SJCRH30 (cell line): ENCODE measurements at places on chromosomes 12 and 14. TPM values are rescaled to one million over a fixed set of nuclear protein-coding genes. Genes with fewer than 3 reads are reported as not detected.

DNA sequence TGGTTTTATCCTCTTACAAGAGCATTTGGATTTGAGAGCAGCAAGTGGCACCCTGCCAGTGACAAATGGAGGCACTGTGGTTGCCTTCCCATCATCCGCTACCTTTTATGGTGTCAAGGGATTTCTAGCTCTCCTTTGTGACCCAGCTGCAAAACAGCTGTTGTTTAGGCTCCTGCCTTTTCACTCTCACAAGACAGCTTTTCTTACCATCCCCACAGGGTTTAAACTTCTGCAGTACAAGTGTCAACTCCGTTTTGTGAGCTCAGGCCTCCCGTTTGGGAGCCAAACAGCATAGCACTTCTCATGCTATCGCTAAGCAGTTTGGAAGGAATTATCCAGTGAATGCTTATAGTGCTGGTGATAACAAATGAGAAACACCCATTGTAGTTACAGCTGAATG, 331.4 kb downstream of the TMTC2 start:
- peak; percentile 90 for DNase-seq

GRCh38 chr14:85481471-85481870, 48.5 kb upstream of the FLRT2 start:
- no peak for DNase-seq

GRCh38 chr12:1367331-1368291, 226.8 kb downstream of the FBXL14 start:
- DNase-seq, result no peak

GRCh38 chr14:85363358-85363757, 166.6 kb upstream of the FLRT2 start:
- DNase-seq, result no peak

DNA sequence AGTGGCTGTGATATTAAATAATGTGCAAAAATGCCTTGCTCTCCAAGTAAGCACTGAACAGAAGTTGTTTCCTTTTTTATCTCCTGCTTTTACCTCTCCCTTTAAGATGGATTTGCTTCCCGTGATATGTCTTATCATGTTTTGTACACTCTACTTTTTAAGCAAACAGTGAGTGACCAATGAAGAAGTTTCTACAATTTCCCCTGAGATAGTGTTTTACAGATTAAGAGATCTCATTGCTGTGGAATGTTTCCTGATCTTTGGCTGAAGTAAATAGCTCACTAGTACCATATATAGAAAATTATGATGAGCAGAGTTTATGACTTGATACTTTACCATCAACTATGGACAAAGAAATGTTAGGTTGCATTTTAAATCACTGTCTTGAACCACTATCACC, 184.8 kb upstream of the PDE3A start:
- DNase-seq, result no peak

- peak; percentile 31 for DNase-seq
Measured at GRCh38 chr12:52837413-52837741, 3.3 kb upstream of the KRT79 start.

DNA sequence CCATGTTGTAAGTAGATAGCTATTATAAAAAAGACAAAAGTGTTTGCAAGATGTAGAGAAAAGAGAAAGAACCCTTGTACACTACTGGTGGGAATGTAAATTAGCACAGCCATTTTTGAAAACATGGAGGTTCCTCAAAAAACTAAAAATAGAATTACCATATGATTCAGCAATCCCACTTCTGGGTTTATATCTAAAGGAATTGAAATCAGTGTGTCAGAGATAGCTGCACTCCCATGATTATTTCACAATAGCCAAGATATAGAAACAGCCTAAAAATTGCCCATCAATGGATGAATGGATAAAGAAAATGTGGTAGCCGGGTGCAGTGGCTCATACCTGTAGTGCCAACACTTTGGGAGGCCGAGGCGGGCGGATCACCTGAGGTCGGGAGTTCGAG, 9.2 kb downstream of the PSMC6 start:
- DNase-seq, result no peak

DNA sequence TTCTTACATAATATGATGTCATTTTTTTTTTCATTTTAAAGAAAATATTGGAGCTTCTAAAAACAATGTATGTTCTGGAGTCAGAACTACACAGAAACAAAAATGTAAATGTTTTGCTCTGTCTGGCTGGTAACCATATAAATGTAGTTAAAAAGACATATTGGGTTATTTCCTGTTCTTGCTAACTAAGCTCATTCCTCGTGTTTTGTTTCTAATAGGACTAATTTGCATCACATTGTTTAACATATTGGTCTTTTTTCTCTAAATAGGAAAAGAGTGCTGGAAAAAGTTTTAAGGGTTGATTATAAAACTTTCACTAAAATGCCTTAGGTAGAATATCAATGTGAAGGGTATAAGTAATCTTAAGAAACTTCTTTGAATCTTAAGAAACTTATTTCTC, 221.3 kb downstream of the SLC6A15 start:
- no peak for DNase-seq

DNA sequence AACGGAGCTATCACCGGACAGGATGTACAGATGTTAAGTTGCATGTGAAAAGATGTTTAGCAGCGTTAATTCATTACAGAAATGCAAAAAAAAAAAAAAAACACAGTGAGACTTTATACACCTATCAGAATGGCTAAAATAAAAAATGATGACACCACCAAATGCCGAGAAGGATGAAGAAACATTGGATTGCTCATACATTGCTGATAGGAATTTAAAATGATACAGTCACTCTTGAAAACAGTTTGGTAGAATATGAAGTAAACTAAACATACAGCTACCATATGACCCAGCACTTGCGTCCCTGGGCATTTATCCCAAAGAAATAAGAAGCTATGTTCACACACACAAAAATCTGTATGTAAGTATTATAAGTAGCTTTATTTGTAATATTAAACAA, 574.1 kb downstream of the SLC16A7 start:
- no peak for DNase-seq

DNA sequence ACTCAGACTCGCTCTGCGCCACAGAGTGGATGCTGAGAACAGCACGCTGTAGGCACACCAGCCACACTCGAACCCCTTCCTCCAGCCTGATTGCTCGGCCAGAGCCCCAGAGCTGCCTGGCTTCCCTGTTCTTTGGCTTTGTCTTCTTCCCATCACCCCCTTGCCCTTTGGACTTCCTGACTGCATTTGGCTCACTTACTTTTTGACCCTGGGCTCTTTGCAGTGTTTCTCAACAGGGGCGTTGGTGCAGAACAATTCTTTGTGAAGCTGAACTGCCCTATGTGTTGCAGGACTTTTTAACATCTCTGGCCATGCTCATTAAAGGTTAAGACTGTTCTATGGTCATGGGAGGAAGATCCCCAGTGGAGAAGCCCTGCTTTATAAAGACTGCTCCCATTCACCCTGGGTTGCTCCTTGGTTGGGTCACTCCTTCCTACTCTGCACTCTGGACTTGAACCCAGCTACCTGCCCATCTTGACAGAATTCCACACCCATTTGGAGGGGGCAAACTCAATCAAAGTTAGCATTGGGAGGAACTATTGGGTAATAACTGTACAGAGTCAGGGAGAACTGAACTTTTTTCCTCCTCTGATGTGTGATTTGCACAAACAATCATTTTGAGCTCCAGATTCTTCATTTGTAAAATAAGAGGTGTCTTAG, 127.7 kb upstream of the PLEKHG7 start:
- DNase-seq, result no peak

- peak; percentile 94 for DNase-seq
Measured at GRCh38 chr14:61103541-61104339, 122.7 kb downstream of the SLC38A6 start.

DNA sequence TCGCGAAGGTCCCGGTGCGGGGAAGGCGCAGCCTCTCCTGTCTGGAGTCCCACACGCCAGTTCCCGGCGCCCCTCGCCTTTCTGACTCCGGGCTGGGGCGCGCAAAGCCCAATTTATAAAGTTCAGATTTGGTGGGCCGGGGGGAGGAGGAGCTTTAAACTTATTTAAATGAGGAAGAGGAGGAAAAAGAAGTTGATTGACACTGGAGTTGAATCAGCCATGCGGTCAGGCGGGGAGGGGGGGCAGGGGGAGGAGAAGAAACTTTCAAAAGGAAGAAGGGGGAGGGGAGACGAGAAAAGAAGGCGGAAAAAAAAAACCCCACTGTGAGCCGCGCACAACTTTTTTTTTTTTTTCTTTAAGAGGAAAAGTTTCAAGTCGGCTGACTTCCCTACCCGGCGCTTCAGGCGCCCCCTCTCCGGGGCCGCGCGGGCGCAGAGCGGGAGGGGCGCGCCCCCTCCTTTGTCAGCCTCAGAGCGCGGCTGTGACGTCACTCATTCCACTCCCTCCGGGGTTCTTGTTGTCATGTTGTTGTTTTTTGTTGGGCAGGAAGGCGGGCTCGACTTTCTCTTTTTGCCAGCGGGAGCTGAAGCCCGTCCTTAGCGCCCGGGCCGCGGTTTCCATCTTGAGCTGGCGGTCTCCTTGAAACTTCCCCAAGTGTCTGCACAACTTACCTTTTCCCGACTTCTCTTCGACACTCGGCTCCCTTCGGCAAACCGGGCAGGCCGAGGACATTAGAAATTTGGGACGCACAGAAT, at the start of gene ZFP36L1:
TSS of gene ZFP36L1 (minus strand) at position 89 of the 755 bp plus-strand sequence. CDS start 129 bp downstream, outside the sequence.
- DNase-seq, result peak; percentile 90

- no peak for DNase-seq
Measured at GRCh38 chr14:26078561-26078960, 519.3 kb downstream of the NOVA1 start.

- DNase-seq, result no peak
Measured at GRCh38 chr12:8644345-8645248, 18.0 kb downstream of the MFAP5 start.

- no peak for DNase-seq
Measured at GRCh38 chr12:92504594-92504981, 198.2 kb upstream of the PLEKHG7 start.

GRCh38 chr12:102534899-102535298, 54.5 kb upstream of the IGF1 start:
- DNase-seq, result no peak

DNA sequence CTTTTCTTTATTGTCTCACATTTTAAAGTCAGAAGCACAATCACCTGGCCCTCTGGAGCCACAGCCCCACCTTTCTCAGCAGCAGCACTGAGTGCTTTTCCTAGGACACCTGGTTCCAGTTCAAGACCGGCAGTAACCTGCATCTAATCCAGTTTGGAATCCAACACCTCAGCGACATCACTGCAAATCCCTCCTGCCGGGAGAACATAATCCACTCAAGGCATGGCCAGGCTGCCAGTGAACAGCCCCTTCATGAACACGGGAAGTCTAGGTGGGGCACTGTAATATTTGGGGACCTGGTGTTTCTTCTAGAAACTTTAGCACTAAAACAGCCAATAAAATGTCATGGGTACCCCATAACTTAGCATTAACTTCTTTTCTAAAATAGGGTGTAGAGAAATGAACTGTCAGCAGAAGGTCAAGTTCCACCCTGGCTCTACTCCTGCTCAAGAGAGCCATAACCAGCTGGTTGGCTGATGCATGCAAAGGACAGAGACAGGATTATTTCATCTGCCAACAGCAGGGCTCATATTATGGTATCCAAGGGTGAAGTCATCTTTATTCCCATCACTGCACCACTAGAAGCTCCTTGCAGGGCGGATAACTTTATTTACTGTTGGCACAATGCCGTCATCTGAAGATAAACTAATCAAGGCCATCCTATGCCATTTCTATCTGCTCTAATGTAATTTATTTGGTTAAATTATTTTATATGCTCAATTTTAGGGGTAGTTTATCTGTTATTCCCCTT, 76.7 kb downstream of the TTC7B start:
- DNase-seq, result no peak

DNA sequence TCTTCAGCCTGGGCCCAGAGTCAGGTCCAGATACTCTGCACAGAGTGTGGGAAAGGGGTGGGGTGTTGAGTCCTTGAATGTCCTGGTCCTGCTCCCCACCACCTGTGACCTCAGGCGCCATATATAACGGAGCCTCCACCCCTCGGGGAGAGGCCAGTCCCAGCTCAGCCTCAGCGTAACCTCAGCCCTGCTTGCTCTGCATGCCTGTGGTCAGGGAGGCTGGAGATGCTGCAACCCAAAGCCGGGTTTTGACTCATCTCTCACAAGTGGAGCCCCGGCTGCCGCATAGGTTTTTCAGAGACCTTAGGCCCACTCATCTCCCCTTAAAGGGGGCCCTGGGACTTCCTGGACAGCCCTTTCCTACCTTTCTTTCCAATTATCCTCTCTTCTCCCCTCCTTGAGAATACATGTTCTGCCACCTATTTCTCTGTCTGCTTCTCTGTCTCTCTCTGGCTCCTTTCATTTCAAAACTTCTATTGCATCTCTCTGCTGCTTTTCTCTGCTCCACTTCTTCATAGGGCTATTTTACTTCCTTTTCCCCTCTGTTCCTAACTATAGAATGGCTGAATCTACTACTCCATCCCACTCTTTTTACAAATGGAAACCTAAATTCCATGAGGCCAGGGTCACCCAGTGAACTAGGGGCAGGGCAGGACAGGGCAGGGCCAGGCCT, 1.2 kb downstream of the ITGB7 start:
- DNase-seq, result peak; percentile 70

DNA sequence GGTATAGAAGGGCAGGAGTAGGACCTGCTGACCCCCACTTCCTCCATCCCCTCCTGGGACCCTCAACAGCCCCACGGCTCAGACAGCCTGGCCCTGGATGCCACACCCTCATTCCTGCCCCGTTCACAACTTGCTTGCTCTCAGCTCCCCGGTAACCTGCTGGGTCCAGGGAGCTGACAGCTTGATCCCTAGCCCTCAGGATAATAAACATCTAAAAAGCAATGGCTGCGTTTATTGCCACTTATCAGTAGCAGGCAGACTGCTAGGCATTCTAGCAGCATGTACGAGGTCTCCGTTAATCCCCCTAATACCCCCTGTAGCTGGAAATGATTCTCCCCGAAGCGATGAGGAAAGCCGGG, 24.3 kb upstream of the RPLP0 start:
- no peak for DNase-seq

DNA sequence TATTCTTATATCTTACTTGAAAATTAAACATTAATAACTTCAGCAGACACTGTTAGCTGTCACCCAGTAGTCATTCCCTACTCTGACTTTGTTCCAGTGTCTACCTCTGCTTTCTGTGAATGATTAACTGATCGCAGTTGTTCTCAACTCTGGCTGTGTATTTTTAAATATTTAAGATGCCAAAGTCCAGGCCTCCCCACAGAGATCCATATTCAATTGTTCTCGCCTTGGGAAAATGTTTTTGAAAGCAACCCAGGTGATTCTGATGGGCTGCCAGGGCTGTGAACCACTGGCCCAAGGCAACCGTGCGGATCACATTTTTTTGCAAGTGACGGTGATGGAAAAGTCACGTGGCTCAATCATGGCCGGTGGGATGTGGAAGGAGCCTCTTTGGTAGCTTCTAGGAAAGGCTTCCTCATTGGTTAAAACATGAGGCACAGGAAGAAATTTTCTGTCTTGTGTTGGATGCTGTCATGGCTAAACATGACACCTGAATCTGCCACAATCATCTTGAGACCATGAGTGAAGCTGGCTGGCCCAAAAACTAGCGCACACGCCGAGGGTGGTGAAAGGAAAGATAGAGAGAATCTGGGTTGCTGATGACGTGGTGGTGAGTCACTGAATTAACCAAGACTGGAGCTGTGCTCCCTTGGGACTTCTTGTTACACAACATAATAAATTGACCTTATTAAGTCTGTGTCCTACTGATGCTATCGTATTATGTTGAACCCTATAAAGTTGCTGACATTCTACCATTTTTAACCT, 37.2 kb downstream of the RDH12 start:
- DNase-seq, result peak; percentile 67

PTGDR gene
- not detected in 2 replicates for total RNA-seq

OVCH1 gene
- total RNA-seq, result 0.45 and 0.76 TPM in 2 replicates

RFX4 gene
- total RNA-seq, result 0.40 and 0.56 TPM in 2 replicates

ACSM4 gene
- not detected in 2 replicates for total RNA-seq

KRT86 gene
- 0.25 and 0.30 TPM in 2 replicates for total RNA-seq
